ENCODE measurements at places on chromosomes 16 and 17.

- DNase-seq, result peak; percentile 67
These were observed 16.6 kb upstream of the ERN1 start for GRCh38 chr17:64146418-64147109.

GRCh38 chr17:8063761-8064534 is 23.6 kb downstream of the ALOX12B start:
- no peak for DNase-seq

DNA sequence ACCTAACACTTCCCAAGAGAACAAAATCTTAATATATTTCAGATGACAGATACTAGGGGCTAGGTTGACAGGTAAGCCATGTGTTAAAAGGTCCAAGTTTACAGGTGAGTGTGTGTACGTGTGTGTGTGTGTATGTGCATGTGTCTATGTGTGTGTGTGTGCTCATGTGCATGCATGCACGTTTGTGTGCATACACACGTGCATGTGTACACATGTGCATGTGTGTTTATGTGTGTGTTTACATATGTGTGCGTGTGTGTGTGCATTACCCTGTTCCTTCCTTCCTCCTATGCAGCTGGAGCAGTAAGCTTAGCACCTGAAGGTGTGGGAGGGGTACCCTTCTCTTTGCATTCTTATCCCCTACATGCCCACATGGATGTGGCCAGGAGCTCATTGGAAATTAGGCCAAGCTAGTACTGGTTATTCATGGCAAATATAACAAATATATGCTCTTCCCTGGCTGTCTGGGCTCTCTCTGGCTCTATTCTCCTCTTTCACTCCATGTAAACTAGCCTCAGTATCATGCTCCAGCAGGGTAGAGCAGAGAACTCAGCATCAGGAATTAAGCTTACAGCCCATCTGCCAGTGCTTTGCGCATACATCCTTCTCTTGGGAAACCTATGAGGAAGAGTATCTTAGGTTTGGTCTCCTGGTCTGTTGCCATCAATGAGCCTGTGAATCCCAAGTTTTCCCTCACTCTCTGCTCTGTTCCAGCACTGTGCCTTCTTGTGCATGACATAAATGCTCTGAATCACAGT is 258.0 kb upstream of the MYOCD start:
- no peak for DNase-seq

DNA sequence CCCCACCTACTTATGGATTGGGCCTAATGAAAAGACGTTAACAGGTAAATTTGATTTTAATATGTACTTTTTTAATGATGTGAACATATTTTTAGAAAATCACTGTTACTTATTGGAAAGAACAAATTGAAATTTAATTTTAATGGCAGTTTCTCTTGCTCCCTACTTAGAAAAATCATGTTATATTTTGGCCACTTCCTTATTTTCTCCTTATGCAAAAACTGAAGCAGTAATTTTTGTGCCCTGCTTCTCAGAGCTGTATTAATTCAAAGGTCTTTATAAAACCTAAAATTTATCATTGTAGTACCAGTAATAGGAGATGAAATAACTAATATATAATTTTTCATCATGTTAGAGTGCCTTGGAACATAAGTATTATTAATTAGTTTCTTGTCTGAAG is 2.8 kb downstream of the ZPBP2 start:
- DNase-seq, result no peak

- no peak for DNase-seq
These were observed 26.3 kb downstream of the TXNDC11 start for GRCh38 chr16:11716336-11716735.

DNA sequence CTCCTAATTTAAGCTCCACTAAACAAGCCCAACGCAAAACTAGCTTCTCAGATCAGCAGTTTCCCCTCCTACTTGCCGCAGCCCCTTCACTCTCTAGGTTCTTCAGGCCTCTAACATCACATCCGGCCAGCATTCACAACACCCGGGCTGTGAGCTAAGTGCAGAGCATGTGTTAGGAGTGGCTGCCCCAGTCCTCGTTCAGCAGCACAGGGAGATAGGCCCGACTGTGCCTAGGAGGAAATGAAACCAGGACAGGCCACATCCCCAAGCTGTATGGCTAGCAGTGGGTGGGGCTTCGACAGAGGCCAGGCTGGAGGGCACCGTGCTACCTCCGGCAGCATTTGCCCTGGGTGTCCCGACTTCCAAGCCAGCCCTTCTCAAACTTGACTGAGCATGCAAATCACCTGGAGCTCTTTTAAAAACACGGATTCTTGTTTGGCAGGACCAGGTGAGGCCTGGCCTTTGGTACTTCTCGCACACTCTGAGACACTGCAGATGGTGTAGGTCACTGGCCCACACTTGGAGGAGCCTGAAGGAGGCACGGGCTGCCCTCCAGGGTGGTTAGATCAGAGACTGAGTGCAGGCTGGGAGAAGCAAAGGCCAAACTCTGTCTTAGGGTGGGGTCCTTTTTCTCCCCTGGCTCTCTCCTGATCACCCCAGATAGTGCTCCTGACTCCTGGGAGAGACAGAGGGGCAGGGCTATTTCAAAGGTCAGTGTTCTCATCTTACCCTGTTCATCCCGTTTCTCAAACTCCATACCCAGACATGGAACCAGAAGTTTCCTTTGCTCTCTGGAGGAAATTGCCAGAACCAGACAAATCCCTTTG is 202.0 kb downstream of the C16orf78 start:
- DNase-seq, result no peak

DNA sequence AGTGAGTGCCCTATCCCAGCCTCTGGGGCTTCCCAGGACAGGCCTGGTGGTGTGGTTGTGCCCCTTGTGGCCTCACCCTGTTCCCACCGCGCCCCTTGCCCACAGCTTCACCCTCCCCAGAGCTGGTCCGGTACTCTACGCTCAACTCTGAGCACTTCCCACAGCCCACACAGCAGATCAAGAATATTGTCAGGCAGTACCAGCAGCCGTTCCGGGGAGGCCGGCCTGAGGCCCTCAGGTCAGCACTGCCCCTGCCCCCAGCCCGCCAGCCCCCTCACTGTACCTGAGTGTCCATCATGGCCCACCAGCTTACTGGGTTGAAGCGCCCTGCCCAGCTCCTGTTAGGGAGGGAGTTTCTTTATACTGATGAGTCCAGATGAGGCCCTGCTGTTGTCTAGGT is 32.3 kb upstream of the ALKBH5 start:
- no peak for DNase-seq

DNA sequence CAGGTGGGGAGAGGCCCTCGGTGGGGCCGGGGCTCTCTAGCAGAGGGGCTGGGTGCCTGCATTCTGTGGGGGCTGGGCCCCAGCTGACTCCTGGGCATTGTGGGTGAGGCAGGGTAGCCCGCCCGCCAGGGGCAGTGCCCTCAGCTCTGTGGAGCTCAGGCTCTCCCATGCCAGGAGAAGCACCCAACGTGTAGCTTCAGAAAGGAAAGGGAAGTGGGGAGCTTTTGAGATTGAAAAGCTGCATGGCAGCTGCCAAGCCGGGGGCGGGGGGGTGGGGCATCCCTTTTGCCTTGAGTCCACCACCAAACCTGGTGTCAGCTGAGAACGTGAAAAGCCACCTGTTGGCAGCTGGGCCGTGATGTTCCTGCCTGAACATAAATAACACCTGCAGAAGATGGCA is 192.1 kb upstream of the CIBAR2 start:
- no peak for DNase-seq

DNA sequence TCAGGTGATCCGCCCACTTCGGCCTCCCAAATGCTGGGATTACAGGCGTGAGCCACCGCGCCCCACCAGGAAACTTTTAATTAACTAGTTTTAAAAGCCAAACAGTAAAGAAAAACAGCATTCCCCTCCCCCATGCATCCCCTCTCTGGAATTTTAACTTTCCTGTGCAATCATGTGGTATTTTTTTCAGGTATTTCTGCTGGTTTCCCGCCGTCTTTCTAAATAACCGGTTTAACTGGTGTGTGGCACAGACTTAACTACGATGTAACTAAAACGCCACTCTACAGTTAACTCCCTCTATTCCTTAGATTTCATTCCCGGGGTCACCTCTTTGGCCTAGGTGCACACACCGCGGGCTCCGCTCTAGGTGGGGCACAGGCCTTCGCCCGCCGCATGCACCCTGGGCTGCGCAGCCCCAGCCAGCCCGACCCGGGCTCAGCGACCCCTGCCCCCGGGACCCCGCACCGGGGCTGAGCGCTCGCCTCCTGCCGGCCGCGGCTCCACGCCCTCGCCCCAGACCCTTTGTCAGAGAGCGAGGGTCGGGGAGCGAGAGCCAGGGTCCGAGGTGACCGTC is 15.1 kb upstream of the UTP6 start:
- no peak for DNase-seq

GRCh38 chr16:1770328-1771187 is 785 bp downstream of the NME3 start:
- no peak for DNase-seq

- no peak for DNase-seq
These were observed 35.2 kb downstream of the ZNF750 start for GRCh38 chr17:82804442-82805191.

GRCh38 chr17:81976332-81977210 is 858 bp upstream of the ASPSCR1 start:
- no peak for DNase-seq

- peak; percentile 80 for DNase-seq
These were observed 41.5 kb downstream of the LDHD start for GRCh38 chr16:75074920-75075687.

- no peak for DNase-seq
These were observed 2.6 kb upstream of the SETD1A start for GRCh38 chr16:30954993-30955392.

DNA sequence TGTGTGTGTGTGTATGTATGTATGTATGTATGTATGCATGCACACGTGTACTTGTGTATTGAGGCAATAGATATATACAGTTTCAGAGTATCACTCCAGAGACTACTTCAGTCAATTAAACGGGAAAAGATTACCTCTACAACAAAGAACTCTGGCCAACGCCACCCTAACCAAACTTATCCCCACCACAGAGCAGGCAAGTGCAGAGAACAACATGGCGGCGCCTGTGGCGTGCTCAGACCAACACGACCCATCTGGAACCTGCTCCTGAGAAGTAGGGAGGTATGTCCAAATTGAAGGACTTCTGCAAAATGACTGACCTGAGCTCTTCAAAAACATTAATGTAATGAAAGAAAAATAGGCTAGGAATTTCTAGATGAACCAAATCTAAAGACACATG is 12.4 kb downstream of the USP22 start:
- DNase-seq, result no peak

GRCh38 chr16:628321-629061 is 2.3 kb upstream of the WFIKKN1 start:
- DNase-seq, result no peak

GRCh38 chr17:80929449-80929848 is 62.2 kb upstream of the CHMP6 start:
- no peak for DNase-seq

GRCh38 chr17:63833026-63833740 is 5.7 kb upstream of the FTSJ3 start:
- DNase-seq, result no peak

Measured in CD8-positive, alpha-beta memory T cell (primary cell).